Fibroblast of villous mesenchyme (primary cell): ENCODE measurements at places on chromosomes 3 and 15. TPM values are rescaled to one million over a fixed set of nuclear protein-coding genes. Genes with fewer than 3 reads are reported as not detected.

- DNase-seq = peak; percentile 73
Observed at GRCh38 chr15:80780416-80781221, 1.4 kb downstream of the CEMIP start.

DNA sequence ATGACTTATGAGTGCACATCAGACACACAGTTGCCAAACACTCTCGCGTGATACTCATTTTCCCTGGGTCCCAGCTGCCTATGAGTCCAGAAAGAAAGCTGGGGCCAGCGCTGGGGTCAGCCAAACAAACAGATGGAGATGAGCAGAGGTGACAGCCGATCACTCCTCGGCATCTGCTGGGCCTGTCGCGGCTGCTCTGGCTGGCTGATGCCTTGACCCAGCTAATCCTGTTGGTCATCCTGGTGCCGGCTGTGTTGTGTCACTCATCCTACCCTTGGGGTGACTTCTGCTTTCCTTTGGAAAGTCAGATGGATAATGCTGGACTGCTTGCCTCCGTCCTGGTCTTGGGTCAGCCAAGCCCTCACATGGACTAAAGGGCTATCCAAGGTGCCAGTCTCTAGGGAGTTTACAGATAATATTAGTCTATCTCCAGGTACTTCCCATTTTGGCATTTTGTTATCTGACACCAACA lies 105.3 kb upstream of the PDZRN3 start:
- peak; percentile 43 for DNase-seq

The FGF7 gene
- 75.7 and 369 TPM in 2 replicates for total RNA-seq

DNA sequence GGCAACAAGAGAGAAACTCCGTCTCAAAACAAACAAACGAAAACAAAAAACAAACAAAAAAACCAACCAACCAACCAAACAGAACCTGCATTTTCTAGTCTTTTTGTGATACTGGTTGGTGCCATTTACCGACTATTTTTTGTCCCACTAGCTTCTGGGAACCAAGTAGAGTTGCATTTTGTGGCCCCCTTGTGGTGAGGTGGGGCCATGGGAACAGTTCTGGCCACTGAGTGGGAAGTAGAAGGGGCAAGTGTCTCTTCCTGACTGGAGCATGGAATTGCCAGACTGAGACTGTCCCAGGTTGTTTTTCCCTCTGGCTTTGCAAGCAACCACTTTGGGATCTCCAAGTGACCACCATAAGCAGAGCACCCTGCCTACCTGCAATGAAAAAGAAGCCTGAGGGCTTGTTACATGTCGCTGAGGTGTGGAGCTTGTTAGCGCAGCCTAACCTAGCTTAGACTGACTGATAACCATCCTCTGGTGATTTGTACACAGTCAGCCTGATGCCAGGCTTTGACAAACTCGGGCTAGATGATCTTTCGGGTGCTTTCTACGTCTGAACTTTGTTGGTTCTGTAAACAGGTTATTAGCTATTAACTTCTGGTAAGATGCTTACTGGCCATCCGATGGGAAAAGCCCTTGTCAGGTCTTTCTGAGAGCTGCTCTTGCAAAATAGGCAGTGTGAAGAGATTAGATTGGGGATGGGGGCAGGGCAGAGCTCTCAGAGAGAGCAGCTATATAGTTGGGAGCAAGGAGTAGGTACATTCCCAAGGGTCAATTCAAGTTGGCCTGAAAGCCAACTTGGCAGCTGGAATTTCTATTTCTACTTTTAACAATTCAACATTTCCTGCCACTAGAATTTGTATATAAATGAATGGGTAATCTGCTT lies 172.2 kb downstream of the SSR3 start:
- peak; percentile 40 for DNase-seq

- peak; percentile 29 for DNase-seq
Observed at GRCh38 chr15:50182219-50183013, 420 bp downstream of the SLC27A2 start.

DNA sequence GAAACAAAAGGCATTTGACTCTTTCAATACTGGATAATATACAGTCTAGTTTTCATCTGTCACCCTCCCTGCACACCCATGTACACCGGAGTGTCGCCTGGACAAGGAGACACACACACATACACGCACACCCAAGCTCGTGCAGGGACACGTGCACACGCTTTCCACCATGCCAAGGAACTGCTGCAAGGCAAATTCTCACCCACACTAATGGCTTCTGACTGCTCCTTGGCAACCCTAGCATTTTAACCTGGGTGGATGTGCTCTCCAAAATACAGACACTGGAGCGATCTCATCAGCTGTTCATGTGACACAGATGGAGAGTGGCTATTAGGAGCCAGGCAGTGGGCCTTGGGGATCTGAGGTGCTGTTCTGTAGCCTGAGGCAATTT lies 61.6 kb downstream of the MEIS2 start:
- no peak for DNase-seq

DNA sequence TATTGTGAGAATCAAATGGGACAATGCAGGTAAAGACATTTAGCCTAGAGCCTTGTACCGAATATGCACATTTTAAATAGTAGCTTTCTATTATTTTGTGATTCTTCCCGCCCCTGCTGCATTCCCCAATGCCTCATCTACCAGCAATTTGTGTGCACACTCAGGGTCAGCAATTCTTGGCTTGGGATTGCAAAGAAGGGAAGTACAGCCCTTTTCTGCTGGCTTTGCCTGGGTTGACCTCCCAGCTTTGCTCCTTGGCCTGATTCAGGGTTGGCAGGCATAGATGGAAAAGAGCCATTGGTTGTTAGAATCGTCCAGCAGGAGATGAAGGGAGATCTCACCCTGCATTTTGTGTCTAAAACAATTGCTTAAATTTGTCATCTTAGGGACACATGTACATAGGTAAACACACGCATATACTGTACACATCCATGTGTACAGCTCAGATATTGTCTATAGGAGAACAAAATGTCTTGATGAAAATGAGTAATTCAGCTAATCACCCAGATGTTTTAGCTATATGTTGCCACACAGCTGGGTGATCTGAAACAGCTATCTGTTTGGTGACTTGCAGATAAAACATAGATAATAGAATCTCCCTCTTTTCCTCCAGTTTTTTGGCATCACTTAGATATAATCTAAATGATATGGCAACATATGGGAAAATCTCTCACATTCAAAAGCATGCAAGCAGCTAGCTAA lies 340.9 kb upstream of the TBL1XR1 start:
- peak; percentile 30 for DNase-seq

DNA sequence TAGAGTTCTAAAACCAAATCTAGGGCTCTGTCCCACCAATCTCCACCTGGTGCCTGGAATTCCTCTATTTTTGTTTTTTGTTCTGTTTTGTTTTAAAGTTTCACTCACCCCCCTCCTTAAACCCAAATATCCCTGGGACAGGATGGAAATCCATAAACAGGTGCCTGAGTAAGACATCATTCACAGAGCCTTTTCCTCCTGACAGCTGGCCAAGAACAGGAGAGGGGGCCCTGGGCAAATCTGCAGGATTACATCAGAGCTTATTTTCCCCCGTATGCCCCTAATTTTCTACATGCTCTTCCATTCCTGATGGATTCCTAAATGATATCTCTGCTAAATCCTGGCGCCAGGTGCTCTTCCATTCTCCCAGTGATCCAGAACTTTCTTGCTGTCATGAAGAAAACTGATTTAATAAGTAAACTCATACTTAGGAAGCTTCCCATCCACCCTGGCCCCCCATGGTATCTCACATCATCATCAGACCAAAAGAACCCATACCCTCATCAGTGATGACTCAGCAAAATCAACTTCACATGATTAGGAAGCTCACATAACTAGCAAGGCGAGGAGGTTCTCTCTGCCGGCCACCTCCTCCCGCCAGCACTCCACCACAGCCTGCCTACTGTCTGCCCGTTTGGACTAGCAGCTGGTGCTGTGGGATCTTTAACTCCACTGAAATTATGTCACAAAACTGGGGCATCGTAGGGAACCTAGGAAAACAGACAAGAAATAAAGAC lies 61.0 kb downstream of the LIPC start:
- DNase-seq = no peak

- DNase-seq = no peak
Observed at GRCh38 chr3:18307529-18307928, 117.6 kb downstream of the SATB1 start.

DNA sequence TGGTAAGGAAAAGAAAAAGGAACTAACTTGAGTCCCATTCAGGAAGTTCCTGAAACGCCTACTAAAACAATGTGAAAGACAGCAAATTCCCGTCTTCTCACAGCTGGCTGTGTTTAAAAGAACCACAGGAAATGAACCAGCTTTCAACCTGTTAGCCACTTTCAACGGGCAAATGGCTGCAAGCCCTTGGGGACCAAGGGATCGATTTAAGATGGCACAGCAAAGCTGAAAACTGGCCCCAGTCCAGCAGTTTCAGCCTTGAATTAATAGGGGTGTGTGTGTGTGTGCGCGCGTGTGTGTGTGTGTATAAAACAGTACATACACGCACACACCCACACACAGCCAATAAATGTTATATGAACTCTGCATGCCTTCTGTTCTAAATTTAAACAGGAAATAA lies 168.7 kb upstream of the TMCO5A start:
- peak; percentile 4 for DNase-seq

The ERICH6 gene
- total RNA-seq = 0.32 and 0.43 TPM in 2 replicates

DNA sequence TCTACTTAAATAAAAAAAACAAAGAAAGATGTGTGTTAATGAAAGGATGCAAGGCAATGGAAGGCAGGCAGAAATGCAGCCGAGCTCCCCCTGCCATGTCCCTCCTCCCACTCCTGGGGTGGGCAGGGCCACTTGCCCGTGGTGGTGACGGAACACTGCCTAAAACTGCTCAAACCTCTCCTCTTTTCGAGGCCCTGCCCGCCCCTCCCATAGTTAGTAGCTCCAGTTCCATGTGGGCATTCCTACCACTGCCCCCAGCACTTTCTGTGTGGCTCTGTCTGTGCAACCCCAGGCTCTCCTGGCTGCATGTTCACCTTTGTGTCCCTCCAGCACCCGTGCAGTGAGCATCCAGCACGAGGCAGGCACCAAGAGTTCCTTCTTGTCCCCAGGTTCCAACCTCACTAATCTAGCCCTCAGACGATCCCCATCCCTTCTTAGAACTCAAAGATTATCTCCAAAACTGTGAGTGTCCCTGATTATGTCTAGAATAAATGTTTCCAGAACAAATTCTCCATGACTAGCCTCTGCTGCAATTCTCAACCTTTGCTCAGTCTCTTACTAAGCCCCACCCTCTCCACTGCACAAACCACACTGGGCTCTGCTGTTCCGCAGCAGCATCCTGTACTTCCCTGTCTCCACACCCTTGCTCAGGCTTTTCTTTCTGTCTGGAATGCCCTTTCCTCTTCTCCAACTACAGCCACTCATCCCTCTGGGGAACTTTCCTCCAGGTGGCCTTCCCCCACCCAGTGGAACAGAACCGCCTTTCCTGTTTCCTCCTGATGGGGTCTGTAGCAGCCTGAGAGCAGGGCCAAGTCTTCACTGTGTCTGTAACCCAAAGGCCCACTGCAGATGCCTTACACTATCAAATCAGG lies 32.6 kb upstream of the SPTBN5 start:
- no peak for DNase-seq

DNA sequence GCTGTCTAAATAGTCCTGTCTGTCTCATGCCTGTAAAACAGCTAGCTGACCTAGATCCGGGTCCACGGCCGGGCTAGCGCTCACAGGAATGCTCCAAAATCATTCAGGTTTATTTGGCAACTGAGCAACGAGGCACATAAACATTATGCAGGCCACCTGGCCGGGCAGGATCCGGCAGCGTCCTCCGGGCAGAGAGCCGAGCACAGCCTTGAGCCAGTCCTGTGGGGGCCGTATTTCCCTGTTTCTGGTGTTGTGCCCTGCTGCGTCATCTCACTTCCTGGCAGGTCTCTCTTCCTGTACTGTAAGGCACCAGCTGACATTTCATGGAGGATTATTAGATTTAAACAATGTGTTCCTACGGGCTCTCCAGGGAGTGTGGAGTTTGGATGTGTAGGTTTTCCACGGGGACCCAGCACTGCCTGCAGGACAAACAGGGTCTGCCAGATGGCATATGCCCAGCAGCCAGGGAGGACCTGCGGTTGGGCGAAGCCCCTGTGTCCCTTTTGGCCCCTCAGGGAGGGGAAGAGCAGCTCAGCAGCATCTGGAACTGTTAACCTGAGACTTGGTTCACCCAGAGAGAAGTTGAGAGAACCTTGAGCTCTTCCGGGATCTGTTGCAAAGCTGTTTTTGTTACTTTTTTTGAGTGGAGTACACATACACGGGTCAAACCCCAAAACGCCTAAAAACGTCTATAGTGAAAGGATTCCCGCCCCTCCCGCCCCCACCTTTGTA lies 16.6 kb upstream of the LRRK1 start:
- peak; percentile 95 for DNase-seq

GRCh38 chr3:98732286-98733052 lies 30.7 kb upstream of the ST3GAL6 start:
- DNase-seq = peak; percentile 30

DNA sequence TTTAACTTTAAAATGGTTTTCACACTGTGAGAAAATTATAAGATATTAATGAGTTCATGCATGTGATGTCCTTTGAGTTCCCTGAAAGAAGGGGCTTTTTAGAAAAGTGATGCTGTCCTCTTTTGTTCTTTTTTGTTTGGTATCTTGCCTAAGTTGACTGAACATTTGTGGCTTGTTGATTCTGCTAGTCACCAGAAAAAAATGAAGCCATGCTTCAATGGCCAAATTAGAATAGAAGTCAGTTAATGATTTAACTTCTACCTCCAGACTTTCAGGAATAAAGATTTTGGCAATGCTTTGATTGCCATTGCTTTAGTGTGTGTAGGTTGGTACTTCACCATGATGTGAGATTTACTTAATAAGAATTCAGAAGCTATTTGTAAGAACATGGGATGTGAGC lies 260.6 kb upstream of the NECTIN3 start:
- no peak for DNase-seq

DNA sequence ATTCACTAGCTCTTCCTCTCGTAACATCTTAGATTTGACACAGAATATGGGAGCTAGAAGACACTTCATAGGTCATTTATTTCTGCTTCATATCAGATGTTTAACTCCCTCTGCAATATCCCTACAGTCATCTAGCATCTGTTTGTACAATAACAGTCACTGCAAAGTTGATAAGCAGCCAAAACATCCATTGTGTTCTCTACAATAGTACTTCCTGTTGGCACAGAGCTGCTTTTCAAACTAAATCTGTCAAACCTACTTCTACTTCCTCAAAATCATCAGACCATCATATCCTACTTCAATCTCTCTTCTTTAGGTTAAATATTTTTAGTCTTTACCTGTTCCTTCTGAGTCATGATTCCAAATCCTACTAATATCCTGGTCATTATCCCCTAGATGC lies 233.2 kb downstream of the FGF12 start:
- no peak for DNase-seq
